ENCODE measurements at places on chromosomes 1 and 21. TPM values are rescaled to one million over a fixed set of nuclear protein-coding genes. Genes with fewer than 3 reads are reported as not detected.

DNA sequence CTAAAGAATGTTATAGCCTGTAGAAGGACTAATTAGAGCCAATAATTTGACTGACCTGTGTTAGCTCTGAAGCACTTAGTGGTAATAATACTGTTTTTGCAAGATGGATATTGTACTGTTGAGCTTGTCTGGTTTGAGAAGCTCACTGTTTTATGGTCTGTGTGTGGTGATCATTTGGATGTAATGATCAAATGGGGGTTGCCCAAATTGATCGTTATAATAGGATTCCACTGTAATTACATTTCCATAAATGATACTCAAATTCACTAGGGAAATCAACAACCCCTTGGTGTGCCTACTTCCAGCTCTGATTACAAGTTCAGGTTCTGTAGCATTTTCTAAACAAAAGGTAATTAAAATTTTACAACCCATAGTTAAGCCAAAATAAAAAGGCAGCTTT lies 971.4 kb downstream of the TTLL7 start:
- DNase-seq: no peak

- no peak for DNase-seq
These were observed 97.1 kb downstream of the ETS2 start for GRCh38 chr21:38902608-38903445.

- no peak for DNase-seq
These were observed 28.2 kb downstream of the NAV1 start for GRCh38 chr1:201566933-201567801.

- no peak for DNase-seq
These were observed 45.5 kb downstream of the RABGAP1L start for GRCh38 chr1:174204697-174205308.

- peak; percentile 74 for DNase-seq
These were observed 129.9 kb downstream of the SLC30A10 start for GRCh38 chr1:219798283-219799030.

DNA sequence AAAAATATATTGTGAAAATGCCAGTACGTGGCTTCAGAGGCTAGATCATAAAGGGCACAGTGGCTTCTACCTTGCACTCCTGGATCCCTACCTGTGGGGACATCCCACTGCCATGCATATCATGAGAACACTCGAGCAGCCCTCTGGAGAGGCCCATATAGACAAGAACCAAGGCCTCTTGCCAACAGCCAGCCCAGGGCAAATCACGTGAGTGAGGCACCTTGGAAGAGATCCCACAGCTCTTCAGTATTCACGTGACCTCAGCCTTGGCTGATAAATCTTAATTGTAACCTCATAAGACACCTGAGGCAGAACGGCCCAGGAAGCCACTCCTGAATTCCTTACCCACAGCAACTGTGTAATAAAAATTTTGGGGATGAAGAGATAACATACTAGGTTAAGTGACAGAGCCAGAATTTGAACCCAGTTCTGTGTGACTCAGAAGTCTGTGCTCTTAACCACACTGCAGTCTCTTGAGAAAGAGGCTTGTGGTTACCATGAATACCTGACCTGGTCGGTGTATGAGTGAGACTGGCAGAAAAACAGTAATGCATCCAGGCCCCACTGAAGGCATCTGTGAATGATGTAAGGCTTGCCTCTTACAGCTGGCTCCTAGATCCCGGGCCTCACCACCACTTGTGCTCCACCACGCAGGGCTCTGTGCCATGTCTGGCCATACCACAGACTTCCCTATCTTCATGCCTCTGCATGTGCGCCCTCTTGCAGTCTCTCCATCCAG lies 6.9 kb upstream of the A3GALT2 start:
- DNase-seq: peak; percentile 100

GRCh38 chr1:47699492-47700235 lies 261.8 kb downstream of the FOXD2 start:
- no peak for DNase-seq

GRCh38 chr1:200869753-200870391 lies 2.9 kb upstream of the GPR25 start:
- DNase-seq: no peak

DNA sequence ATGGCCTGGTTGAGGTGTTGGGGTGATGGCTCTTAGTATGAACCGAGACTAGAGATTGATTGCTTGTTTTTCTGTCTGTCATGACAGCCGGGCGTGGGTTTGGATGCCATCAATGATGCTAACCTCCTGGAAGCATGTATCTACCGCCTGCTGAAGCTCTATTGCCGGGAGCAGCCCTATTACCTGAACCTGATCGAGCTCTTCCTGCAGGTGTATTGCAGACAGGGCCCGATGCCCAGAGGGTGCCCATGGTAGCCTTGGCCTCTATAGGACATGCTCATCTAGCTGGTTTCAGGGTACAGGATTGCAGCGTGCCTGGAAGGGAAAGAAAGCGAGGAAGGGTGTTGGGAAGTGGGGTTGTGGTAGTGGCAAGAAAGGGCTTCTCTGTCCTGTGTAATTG lies 2.6 kb upstream of the RUSC1 start:
- DNase-seq: no peak

- peak; percentile 94 for DNase-seq
These were observed 11.9 kb upstream of the EDN2 start for GRCh38 chr1:41496080-41497055.

GRCh38 chr1:66366634-66367033 lies 167.3 kb upstream of the SGIP1 start:
- no peak for DNase-seq

- no peak for DNase-seq
These were observed 28.5 kb upstream of the PRELP start for GRCh38 chr1:203447151-203447550.

DNA sequence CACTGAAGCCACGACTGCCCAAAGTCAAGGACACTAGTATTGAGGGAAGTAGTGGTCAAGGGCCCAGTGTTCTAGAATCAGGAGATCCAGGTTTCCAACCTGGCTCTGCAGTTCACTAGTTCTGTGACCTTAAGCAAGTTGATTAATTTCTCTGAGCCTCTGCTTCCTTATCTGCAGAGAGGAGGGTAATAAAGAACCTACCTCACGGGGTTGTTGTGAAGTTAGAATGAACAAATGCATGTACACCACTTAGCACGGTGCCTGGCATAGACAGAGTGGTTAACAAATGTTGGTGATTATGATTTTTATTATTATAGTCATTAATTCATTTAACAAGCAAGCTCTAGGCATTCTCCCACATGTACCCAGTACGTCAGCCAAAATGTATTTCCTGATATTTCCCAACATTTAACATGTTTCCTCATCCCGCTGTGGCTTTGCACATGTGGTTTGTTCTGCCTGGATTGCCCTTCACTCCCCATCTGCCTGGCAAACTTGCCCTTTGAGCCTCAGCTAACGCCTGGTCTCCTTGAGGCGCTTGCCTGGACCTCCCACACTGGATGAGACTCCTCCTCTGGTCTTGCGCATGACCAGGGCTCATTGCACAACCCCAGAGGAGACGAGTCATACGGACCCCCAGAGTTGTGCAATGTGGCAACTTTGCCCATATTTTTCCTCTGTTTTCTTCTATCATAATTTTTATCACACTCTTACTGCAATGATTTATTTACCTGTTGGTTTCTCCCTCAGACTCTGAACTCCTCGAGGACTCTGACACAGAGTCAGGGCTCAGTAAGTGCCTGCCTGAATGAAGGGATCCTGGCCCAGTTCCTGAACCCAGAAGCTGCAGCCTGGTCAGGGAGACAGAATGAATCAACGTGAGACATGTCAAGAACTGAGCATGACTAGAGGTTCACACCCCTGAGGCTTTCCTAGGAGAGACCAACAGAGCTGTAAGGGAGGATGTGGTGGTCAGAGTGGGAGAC lies 20.7 kb upstream of the MFSD2A start:
- DNase-seq: peak; percentile 76

- DNase-seq: peak; percentile 57
These were observed 180.2 kb downstream of the NR5A2 start for GRCh38 chr1:200207711-200208126.

GRCh38 chr1:111585447-111586086 lies 34.0 kb upstream of the RAP1A start:
- DNase-seq: no peak

DNA sequence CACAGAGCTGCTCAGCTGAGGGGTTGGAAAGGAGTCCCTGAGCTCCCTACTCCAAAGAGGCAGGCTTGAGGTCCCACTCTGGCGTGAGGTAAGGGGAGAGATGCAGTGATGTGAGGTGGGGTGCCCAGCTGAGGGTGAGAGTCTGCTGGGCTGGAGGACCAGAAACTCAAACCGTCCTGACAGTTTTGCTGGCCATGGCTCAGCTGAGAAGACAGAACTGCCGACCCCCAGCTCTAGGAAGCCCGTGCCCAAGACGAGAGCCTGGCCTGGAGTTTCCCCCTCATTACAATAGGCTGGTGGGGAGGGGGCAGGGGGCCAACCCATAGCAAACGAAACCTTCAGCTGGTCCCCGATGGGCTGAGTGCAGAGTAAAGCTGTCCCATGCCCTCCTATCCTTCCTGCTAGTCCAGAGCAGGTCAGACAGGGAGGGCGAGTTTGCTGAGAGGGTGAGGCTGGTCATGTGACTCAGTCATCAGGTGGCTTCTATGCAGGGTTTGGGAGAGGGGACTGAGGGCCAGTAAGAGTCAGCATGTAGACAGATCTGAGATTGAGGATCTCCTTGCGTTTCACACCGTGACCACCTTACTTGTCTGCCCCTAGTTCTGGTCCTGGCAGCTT lies 129.3 kb downstream of the PRDM2 start:
- DNase-seq: no peak

DNA sequence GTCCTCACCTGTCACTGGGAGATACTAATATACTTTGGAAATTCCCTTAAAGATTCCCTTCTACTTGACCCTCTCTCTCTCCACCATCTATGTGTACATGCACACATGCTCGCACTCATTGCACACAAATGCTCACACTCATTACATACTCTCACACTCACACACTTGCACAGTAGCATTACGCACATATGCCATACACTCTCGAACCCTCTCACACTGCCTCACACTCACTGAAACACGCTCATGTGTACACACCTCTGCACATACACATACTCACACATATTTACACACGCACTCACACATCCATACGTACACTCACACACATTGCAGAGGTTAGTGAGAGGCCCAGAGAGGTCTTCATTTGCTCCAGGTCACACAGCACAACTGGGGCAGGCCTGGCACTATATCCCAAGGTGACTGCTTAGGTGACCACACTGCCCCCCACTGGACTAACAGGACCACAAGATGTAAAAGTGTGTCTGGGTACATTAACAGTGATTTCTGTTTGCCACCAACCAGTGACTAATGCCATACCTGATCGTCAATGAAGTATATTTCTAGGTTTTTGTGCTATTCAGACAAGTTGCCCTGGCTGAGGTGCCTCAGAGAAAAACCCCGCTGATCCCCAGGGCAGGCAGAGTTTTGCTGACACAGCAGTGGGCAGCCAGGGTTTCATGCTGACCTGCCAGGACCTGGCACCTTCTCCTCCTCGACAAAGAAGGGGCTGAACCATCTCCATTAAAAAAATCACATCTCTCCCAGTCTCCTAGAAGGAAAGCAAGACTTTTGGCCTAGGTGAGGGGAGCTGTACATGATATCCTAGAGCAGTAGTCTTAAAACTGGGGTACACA lies 28.5 kb upstream of the CAMK1G start:
- no peak for DNase-seq

GRCh38 chr1:118933051-118933781 lies 54.9 kb downstream of the TBX15 start:
- no peak for DNase-seq

DNA sequence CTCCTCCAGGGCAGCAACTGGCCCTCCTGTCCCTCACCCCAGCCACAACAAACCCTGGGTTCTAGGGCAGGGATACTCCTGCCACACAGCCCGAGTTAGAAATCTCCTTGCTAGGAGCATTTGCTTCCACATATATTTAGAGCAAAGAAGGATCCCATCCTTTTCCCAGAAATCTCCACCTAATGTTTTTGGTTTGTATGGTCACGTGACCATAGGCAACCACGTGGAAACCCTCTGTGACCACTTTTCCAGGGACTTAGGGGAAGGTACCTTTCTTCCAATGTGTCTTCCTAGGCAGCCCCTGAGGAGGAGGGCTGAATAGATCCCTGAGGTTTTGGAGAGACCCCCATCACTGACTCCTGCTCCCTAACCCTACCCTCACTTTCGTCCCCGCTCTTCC lies 25.5 kb downstream of the VANGL2 start:
- no peak for DNase-seq

GRCh38 chr1:232143315-232143886 lies 486.5 kb downstream of the SIPA1L2 start:
- peak; percentile 22 for DNase-seq

- DNase-seq: peak; percentile 50
These were observed 170.8 kb downstream of the PLA2G4A start for GRCh38 chr1:186999506-186999905.

- DNase-seq: no peak
These were observed 536.6 kb downstream of the RWDD3 start for GRCh38 chr1:95770581-95770980.

GRCh38 chr1:16168622-16169360 lies 12.9 kb upstream of the EPHA2 start:
- DNase-seq: no peak

GRCh38 chr1:206106328-206107167 lies 10.6 kb downstream of the AVPR1B start:
- peak; percentile 84 for DNase-seq

DNA sequence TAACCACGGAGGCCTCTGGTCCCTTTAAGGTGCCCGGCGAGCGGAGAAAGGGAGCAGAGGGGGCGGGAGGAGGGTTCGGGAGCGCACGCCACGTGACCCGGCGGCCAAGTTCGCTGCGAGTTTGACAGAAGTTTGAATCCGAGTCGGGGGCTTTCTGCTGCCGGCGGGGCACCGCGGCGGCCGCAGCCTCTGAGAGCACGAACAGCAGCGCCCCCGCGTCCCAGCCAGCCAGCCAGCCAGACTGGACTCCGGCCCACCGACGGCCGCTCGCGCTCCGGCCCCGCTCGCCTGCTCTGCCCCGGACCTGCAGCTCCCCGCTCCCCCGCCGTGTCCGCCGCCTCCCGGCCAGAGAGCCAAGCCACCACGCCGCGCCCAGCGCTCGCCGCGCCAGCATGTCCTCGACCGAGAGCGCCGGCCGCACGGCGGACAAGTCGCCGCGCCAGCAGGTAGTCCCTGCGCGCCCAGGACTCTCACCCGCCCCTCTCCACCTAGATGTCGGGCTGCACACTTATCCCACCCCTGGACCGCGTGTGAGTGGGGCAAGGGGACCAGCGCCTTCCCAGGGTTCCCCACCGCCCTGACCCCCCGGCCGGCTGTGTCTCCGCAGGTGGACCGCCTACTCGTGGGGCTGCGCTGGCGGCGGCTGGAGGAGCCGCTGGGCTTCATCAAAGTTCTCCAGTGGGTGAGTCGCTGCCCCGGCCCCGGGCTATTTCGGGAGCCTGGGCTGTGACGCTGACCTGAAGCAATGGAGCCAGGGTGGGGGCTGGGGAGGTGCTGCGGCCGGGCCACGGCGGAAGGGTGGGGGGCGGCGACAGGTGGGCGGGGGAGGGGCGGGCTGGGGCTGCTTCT lies at the start of gene SYPL2:
TSS of gene SYPL2 (plus strand) at position 95 of the 849 bp plus-strand sequence. CDS start at position 393, 298 bp downstream.
- DNase-seq: peak; percentile 15

GRCh38 chr1:64363616-64364015 lies 106.3 kb upstream of the CACHD1 start:
- DNase-seq: no peak

The A3GALT2 gene
- not detected for total RNA-seq

The PKN2 gene
- 22.6 TPM for total RNA-seq

The FALEC gene
- 1.0 TPM for total RNA-seq

The PTGS2 gene
- 1.3 TPM for total RNA-seq

The CD2 gene
- total RNA-seq: not detected

The ARHGEF16 gene
- 0.17 TPM for total RNA-seq

The WNT2B gene
- total RNA-seq: 1.5 TPM

The RYR2 gene
- total RNA-seq: 0.17 TPM
